ENCODE measurements at places on chromosomes 5 and 9. TPM values are rescaled to one million over a fixed set of nuclear protein-coding genes. Genes with fewer than 3 reads are reported as not detected.

CAMK2A gene
- 0.49 TPM for total RNA-seq

SLC6A19 gene
- total RNA-seq = not detected

IL5 gene
- total RNA-seq = not detected

CATSPER3 gene
- not detected for total RNA-seq

CIZ1 gene
- total RNA-seq = 101 TPM

TXNDC15 gene
- 92.3 TPM for total RNA-seq

PTGER4 gene
- 19.4 TPM for total RNA-seq

DNA sequence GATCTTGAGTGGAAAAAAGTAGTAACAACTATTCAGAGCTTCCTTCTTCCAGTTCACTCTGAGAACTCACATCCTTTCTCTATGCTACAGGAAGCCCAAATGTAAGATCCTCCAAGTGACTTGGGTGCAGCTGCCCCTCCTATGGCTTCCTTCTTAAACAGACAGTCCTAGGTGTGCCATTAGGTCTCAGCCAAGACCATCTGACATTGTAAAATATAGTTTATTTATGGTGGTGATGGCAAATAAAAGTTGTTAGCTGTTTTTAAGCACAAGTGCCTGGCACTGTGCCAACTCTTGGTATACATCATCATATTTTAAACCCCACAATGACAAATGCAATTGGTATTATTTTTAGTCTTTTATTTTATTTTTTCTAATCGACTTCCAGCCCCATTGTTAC lies 58.1 kb downstream of the TMEM252 start:
- no peak for DNase-seq

DNA sequence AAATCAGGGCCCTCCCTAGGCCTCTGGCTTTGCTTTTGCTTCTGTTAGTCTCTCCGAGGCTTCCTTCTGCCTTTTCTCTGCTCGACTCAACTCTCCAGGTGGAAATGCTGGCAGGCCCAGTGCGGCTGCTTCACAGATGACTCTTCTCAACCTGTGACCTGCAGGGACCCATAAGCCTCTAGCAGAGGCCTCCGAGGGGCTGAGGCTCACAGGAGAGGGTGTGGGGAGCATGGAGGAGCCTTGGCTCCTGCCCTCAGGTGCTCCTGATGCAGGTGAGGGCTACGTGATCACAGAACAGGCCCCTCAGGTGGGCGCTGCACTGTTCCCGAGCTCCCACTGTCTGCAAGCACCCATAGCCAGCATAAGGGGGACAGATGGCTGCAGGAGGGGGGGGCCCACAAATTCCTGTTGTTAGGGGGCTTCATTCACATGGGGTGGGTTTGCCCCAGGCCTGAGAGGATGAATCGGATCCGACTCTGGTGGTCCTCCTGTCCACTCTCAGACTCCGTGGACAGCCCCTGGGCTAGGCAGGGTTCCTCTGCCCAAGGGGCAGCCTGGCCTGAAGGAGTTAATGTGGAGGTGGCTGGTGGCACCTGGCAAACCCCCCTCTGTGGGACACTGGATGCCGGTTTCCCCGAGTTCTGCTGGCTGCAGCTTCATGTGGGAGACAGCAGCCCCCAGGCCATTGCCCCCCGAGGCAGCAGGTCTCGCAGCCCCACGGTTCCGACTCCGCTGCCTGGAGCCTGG lies 10.9 kb upstream of the FCN2 start:
- DNase-seq = no peak

DNA sequence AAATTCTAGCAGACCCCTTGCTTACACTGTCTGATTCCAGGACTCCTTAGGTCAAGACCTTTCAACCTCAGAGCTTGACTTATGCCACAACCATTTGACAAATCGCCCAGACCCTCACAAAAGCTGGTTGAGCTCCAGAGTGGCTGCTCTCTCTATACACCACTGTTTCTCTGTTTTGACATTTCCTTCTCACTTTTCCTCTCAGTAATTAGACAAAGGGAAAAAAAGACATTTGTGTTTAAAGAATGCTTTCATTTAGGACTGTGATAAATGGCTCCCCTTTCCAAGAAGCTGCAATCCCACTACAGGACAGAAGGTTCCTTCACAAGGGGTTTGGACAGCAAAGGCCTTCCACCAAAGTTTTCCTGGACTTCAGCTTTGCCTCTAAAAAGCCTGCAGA lies 601.3 kb downstream of the NR2F1-AS1 start:
- DNase-seq = no peak

DNA sequence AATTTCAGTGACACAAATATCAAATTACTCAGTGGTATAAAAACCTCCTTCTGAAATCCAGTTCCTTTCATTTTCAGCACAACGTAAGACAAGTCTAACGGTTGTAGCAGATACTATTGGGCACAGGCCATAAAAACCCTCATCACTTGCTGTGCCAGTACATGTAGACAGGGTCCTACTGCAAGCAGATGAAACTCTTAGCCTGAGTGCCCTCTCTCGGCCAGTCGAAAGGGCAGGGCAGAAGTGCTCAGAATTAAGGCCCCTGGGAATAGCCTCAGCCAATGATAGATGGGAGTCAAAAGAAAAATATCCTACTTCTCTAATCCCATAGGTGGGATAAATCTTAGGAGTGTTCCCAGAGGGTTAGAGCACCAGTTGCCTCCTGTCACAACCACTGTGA lies 168.5 kb upstream of the FER start:
- DNase-seq = no peak

- no peak for DNase-seq
Observed at GRCh38 chr9:22116758-22117157, 107.7 kb upstream of the CDKN2B start.

DNA sequence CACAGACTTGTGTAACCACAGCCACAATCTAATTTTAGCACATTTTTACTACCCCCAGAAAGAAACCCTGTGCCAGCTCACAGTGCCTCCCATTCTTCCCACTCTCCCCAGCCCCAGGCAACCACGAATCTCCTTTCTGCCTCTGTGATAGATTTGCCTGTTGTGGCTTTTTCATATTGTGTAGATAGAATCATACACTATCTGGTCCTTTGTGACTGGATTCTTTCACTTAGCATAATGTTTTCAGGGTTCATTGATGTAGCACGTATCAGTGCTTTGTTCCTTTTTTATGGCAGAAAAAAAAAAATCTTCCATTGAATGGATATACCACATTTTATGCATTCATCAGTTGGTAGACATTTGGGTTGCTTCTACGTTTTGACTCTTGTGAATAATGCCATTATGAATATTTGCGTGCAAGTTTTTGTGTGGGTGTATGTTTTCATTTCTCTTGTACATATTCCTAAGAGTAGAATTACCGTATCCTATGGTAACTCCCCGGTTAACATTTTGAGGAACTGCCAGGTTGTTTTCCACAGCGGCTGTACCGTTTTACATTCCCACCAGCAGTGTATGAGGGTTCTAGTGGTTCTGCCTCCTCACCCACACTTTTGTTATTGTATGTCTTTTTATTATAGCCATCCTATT lies 64.5 kb downstream of the RCL1 start:
- no peak for DNase-seq

DNA sequence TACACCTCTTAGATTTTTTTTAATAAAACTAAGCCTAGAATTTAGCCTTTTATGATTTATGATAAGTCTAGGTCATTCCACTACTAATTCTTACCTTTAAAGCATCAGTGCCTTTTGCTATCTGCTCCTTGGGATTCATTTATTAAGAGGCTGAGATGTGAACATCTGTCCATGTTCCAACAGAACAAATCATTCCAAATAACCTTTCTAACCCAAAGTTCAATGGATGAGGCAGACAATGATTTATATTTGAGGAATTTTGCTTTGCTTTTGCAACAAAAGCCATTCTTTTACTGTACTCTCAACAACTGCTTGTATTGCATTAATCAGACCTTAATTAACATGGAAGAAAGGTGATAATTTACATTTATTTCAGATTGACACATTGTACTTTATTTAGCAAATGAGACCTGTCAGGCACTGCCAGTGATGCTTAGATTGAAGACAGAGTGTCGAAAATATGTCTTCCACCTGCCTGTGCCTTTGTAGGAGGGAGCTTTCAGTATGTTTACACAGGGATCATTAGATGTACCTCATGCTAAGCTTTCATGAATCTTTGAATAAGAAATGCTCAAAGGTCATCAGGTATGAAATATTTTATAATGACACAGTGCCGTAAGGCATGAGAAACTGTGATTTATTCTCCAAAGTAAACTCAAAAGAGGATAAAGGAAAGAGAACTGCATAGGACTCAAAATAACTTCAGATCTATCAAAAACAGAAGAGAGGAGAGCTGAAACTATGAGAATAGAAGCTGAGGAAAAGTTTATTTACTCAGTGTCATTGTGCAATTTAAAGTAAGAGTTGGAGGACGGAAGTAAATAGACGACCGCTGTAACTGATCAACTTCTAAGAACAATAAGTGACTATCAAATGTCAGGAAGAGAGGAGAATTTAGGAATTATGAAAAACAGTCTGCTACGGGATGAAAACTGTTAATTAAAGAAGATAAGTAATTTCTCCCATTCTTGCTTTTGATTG lies 36.7 kb upstream of the IZUMO3 start:
- DNase-seq = no peak

GRCh38 chr5:146890066-146890465 lies 11.5 kb upstream of the PPP2R2B start:
- no peak for DNase-seq

DNA sequence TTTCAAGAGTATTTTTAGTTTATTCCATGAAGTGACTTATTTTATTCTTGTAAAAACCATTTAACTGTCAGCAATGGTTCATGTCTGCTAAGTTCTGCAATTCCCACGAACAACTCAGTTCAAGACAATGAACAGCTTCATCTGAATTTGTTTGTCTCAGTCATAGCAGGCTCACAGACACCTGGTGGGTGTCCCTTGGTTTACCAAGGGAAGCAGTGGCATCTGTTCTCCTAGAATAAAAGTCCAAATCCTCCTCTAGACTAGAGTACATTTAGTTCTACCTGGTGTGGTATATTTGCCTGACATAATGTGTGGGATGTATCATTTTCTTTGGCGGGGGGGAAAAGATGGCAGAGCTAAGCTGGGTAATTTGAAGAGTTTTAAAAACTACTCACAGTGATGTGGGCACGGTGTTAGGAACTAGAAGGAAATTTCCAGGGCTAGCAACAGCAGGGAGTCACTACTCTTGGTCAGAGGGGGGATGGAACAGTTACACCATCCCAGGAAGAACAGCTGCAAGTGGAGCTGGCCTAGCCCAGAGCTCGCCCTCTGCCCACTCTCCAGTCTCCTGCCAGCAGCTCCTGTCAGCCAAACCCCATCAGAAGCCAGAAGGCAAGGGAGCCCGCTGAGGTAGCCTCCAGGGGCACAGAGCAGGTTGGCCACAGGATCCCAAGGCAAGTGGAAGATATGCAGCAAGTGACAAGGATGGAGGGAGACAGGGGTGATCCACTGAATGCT lies 100.3 kb downstream of the PJA2 start:
- no peak for DNase-seq

GRCh38 chr9:10876333-10876732 lies 263.5 kb upstream of the PTPRD start:
- no peak for DNase-seq

All from vagina (tissue), 2 donors.